Stimulated activated naive CD4-positive, alpha-beta T cell treated with Interleukin-2 at 50 U/mL for 16 hours (primary cell): ENCODE measurements at places on chromosomes 6 and 20.

DNA sequence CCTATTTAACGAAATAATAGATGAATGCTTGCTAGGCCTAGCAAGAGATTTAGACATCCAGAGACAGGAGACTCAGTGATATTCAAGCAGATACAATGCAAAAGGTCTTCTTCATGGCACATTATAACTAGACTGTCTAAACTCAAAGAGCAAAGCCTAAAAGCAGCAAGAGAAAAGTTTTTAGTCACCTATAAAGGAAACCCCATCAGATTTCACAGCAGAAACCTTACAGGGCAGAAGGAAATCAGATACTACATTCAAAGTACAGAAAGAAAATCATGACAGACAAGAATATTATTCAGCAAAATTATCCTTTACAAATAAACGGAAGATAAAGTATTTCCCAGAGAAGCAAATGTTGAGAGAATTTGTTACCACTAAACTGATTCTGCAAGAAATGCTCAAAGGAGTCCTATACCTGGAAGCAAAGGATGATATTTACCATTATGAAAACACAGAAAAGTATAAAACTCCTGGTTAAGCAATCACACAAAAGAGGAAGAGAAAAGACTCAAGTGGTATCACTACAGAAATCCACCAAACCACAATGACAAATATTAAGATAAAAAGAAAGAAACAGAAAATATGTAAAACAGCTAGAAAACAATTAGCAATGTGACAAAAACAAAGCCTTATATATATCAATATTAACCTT, 333.7 kb downstream of the MEI4 start:
- no peak for DNase-seq

DNA sequence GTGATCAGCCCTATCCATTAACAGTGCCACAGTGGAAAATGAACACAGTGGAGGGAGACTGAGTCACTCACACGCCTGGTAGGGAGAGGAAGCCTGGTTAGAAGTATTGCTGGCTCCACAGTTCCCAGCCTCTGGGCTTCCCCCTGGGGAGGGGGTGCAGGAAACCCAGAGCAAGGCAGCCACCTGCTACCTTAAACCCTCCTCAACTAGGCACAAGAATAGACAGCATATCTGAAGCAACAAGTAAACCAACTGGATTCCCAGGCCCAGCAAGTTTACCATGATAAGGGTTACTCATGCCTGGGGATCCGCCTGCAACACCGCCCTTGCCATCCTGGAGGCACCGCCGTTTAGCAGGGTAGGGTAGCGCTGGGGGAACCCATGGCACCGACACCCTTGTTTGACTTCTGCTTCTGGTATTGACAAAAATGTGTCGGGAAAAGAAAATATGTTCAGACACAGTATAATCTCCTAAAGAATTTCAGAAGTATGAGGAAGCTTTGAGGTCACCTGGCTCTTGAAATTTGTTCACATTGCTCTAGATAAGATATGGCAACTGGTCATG, 38.3 kb downstream of the SLC22A23 start:
- DNase-seq: no peak

- no peak for DNase-seq
Observed at GRCh38 chr6:131430531-131430930, 142.5 kb upstream of the ARG1 start.

GRCh38 chr6:54992789-54993188, 146.2 kb downstream of the FAM83B start:
- DNase-seq: no peak

DNA sequence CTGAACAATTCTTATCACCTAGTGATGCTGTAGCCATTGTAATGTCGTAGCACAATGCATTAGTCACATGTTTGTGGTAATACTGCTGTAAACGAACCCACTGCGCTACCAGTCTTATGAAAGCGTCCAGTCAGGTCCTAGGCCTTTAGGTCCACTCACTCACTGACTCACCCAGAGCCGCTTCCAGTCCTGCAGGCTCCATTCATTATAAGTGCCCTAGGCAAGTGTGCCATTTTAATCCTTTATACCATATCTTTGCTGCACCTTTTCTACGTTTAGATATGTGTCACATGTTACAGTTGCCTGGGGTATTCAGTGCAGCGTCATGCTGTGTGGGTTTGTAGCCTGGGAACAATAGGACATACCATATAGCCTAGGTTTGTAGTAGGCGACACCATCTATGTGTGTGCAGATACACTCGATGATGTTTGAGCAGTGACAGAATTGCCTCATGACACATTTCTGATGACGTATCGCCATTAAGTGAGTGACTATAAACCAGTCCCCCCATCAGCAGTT, 15.4 kb downstream of the IGF2R start:
- no peak for DNase-seq

GRCh38 chr20:1774479-1774878, 116.9 kb upstream of the SIRPG start:
- DNase-seq: no peak
